SK-MEL-5 (cell line): ENCODE measurements at places on chromosomes 4 and X. TPM values are rescaled to one million over a fixed set of nuclear protein-coding genes. Genes with fewer than 3 reads are reported as not detected.

GRCh38 chr4:91113130-91113706 is 986.0 kb downstream of the CCSER1 start:
- peak; percentile 47 for DNase-seq

DNA sequence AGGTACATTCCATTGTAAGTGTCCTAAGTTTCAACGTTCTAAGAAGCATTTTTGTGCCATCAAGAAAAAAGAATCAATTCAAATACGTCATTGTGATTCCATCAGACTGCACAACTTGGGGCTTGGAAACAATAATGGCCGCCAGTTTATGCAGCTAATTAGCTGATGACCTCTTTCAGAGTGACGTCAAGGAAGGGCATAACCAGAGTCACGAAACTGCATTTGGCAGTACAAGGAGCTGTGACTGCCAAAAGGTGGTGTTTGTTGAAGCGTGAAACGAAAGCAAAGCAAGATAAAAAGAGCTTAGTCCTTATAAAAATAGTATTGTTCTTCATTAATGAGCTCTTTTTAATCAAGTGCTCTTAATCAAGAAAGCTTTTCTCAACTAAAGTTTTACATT is 81.1 kb upstream of the SH3RF1 start:
- no peak for DNase-seq

DNA sequence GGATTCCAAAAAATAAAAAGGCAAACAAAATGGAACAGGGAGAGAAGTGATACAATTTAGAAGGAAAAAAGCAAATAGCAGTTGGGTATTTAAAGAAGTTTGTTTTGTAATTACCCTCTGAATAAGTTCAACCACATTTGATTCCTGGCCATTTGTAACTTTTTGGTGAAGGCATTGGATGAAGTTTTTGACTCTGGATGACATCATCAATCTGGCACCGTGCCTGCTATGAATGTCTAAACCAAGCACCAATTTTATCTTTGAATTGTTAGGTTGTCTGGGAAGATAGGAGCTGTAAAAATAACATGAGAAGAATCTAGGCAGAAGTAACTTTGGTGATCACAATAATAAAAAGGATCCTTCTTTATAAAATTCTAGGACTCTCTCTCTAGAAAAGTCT is 29.5 kb downstream of the TMPRSS11A start:
- no peak for DNase-seq

- DNase-seq = peak; percentile 54
These were observed 756.1 kb downstream of the SH3BGRL start for GRCh38 chrX:81957900-81958545.

- no peak for DNase-seq
These were observed 391 bp upstream of the IDUA start for GRCh38 chr4:986428-986878.

DNA sequence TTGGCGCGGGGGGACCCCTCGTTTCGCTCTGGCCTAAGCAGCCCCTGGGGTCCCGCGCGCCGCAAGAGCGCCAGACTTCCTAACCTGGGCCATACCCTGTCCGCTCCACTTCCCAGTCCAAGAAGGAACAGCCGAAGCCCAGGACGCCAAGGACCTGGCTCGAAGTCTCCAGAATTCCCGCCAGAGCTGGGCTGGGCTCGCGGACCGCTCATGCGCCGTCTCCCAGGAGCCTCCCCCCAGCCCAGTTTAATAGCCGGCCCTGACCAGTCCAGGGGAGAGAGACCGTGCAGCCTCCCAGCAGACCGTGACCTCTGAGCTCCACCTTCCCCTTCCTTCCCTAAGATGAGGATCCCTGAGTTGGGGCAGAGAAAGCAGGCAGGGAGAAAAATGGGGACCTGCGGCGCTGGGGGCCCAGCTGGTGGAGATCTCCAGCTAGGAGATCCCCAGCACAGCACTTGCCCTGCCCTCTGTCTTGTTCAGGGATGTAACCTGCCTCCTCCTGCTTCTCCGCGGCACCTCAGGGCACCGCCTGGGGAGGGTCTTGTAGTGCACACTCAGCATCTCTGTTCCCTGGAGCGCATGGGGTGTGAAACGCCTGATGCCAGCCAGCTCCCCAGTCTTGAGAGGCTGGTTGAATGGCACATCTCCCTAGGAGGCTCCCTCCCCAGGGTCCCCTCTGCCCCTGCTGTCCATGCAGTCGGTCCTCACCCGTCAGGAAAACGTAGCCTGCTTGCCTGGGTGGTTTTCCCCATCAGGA is 1.2 kb upstream of the LETM1 start:
- no peak for DNase-seq

DNA sequence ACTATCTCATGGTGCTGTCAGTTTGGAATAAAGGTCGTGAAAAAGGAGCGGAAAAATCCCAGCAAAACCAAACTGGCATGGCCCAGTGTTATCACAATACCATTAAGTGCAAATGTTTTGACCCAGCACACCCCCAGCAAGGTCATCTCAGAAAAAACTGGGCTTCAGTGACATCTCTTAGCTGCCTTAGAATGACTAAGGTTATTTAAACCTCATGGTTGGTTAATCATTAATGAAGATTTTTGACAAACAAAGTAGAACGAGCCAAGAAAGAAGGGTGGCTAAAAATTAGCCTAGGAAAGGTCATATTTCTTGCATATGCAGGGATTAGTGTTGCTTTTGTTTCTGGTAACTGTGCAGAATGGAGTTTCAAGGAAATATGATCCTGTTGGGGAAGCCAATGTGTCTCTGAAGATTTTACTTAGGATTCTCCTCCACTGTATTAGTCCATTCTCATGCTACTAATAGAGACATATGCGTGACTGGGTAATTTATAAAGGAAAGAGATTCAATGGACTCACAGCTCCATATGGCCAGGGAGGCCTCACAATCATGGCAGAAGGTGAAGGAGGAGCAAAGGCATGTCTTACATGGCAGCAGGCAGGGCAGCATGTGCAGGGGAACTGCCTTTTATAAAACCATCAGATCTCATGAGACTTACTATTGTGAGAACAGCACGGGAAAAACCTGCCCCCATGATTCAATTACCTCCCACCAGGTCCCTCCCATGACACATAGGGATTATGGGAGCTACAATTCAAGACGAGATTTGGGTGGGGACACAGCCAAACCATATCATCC is 83.5 kb downstream of the CHRNA9 start:
- DNase-seq = no peak

- DNase-seq = no peak
These were observed 35.0 kb downstream of the OPHN1 start for GRCh38 chrX:68398291-68398690.

DNA sequence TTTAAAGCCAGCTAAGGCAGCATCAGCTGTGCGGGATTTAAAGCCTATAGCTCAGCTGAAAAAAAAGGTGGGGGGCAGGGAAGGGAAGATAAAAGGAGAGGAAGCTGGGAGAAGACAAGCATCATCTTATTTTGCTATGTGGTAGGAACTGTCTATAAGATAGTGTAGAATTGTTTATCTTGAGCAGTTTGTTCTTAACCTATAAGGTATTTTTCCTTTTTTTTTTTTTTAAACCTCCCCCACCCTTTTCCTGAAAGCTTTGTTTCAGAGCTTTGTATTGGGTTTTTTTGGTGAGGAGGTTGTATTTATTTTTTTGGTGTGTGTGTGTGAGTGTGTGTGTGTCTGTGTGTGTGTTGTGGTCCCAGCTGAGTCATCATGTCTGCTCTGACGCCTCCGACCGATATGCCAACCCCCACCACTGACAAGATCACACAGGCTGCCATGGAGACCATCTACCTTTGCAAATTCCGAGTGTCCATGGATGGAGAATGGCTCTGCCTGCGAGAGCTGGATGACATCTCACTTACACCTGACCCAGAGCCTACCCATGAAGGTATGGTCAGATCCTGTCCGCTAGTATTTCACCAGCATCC is 531 bp downstream of the RUFY3 start:
- DNase-seq = no peak

- DNase-seq = peak; percentile 20
These were observed 46.8 kb upstream of the ELF2 start for GRCh38 chr4:139223682-139224317.

GRCh38 chr4:181323061-181323460 is 920.1 kb upstream of the TENM3 start:
- no peak for DNase-seq

- DNase-seq = no peak
These were observed 65.3 kb downstream of the CASP3 start for GRCh38 chr4:184583738-184584502.

DNA sequence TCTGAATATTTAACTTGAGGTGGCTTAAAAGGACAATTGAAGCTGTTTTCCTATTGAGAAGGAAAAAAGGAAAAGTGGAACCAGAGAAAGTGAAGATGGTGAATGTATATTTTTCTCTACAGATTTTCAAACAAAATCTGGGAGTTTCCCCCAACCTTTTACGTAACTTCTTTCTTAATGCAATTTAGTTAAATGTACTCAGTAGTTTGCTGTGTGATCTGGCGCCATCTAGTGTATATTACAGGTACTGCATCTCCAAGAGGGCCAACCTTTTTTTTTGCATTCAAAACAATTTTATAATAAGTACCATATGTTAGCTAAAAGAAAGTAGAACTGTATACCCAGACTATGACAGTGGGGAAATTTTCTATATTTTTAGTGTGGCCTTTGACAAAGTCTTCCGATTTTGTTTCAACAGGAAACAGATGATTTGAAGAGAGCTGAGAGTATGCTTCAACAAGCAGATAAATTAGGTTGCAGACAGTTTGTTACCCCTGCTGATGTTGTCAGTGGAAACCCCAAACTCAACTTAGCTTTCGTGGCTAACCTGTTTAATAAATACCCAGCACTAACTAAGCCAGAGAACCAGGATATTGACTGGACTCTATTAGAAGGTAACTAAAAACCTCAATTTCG is 82.0 kb downstream of the PLS3 start:
- peak; percentile 68 for DNase-seq

GRCh38 chr4:16739997-16740624 is 158.3 kb downstream of the LDB2 start:
- DNase-seq = no peak

The CCSER1 gene
- 23.1 and 23.8 TPM in 2 replicates for total RNA-seq

The PAK3 gene
- 0.03 TPM in 1 of 2 replicates, not detected in the other for total RNA-seq

The RADX gene
- 7.3 and 7.4 TPM in 2 replicates for total RNA-seq

The TRPC5OS gene
- total RNA-seq = not detected in 2 replicates

The APLN gene
- 0.05 and 0.34 TPM in 2 replicates for total RNA-seq

The PRICKLE3 gene
- total RNA-seq = 21.1 and 24.8 TPM in 2 replicates

The SRPX gene
- total RNA-seq = 202 and 205 TPM in 2 replicates

The FGF5 gene
- not detected in 2 replicates for total RNA-seq

The GPC4 gene
- total RNA-seq = 3.2 and 3.6 TPM in 2 replicates
